ENCODE measurements at places on chromosomes 2 and 18. TPM values are rescaled to one million over a fixed set of nuclear protein-coding genes. Genes with fewer than 3 reads are reported as not detected.

- no peak for DNase-seq
These were observed 110.8 kb downstream of the VIT start for GRCh38 chr2:36807223-36807886.

DNA sequence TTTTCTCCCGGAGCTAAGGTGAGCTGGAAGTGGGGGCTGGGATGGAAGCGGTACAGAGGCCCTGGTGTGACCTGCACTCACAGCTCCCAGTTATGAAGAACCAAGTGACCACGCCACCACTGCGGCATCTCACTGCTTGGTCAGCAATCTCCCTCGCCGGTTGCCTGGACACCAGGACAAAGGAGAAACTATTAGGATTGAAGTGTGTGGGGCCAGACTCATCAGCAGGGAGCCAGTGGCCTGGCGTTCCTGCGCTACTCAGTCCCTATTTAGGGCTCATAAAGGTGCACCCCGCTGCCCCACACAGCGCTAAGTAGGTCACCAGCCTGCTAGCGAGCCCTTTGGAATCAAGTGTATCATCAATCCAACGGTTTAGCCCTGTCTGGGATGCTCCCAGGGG lies 82.9 kb downstream of the ZCCHC2 start:
- no peak for DNase-seq

- peak; percentile 54 for DNase-seq
These were observed 1.2 kb downstream of the VPS54 start for GRCh38 chr2:64017811-64018700.

- DNase-seq: no peak
These were observed 632.0 kb upstream of the PIK3C3 start for GRCh38 chr18:41323044-41323443.

GRCh38 chr2:134290358-134290757 lies 36.5 kb downstream of the MGAT5 start:
- DNase-seq: no peak

The STARD6 gene
- not detected for total RNA-seq

DNA sequence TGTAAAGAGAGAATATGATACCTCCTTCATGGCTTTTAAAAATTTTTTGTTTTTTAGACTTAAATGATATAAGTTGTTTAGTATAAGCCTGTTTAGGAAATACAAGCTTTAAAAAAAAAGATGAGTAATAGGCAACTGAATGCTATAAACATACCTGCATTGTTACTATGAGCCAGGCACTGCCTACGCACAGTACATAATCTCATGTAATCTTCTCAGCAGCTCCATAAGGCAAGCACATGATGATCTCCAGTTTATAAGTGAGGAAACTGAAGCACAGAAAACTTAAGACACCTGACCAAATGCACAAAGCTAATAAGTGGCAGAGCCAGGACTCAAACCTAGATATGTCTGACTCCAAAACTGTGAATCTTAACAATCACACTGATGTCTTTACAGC lies 156.3 kb upstream of the SLC1A4 start:
- DNase-seq: no peak

The MEP1B gene
- not detected for total RNA-seq

- no peak for DNase-seq
These were observed 101.7 kb upstream of the TFCP2L1 start for GRCh38 chr2:121386707-121387106.

Data from dermis blood vessel endothelial cell (primary cell).